ENCODE measurements at places on chromosomes 4 and X.

GRCh38 chr4:182280436-182281111 is 37.4 kb downstream of the TENM3 start:
- no peak for DNase-seq

DNA sequence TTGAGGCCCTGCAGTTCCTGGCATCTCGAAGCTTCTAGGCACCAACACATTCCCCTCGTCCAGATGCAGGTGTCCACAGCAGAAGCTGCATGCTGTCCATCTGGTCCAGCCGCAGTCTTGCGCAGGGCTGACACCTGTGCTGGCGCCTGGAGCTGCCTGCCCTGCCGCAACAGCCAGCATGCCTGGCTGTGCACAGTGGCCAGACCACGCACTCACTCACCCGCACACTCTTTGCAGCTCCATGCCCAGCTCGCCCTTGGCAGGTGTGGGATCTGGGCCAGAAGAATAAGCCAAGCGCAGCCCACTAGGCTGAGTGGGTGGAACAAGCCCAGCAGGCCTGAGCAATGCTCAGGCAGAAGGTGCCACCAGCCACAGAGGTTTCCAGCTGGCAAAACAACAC is 125.6 kb downstream of the PARM1 start:
- DNase-seq: no peak

DNA sequence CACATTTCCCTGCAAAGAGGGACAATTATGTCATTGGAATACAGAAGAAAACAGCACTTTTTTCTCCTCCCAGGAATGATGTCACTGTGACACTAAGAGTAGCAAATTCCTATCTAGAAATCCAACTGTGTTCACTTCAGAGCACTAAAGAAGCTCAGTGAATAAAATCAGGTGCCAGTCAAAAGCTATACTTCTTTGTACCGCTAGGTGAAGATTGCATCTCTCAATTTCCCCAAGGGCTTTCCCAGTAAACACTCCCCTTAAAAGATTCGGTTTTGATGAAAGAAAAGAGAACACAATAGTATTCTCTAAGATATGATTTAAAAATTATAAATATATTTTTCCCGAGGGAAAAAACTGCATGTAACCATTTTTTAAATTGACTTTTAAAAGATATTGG is 104.7 kb upstream of the MID1 start:
- no peak for DNase-seq

DNA sequence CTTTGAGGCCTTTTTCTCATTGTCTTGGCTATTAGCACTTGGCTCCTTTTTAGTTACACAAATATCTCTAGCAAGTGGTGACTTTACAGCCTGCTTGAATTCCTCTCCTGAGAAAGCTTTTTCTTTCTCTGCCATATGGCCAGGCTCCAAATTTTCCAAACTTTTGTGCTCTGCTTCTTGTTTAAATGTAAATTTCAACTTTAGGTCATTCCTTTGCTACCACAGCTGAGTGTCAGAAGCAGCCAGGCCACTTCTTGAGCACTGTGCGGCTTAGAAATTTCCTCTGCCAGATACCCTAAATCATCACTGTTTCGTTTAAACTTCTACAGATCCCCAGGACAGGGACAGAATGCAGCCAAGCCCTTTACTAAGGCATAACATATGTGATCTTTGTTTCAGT is 222.4 kb downstream of the FBXO8 start:
- DNase-seq: no peak

- no peak for DNase-seq
These were observed 437.7 kb upstream of the FRG1 start for GRCh38 chr4:189502841-189503435.

- no peak for DNase-seq
These were observed 31.5 kb downstream of the TEC start for GRCh38 chr4:48237996-48238645.

DNA sequence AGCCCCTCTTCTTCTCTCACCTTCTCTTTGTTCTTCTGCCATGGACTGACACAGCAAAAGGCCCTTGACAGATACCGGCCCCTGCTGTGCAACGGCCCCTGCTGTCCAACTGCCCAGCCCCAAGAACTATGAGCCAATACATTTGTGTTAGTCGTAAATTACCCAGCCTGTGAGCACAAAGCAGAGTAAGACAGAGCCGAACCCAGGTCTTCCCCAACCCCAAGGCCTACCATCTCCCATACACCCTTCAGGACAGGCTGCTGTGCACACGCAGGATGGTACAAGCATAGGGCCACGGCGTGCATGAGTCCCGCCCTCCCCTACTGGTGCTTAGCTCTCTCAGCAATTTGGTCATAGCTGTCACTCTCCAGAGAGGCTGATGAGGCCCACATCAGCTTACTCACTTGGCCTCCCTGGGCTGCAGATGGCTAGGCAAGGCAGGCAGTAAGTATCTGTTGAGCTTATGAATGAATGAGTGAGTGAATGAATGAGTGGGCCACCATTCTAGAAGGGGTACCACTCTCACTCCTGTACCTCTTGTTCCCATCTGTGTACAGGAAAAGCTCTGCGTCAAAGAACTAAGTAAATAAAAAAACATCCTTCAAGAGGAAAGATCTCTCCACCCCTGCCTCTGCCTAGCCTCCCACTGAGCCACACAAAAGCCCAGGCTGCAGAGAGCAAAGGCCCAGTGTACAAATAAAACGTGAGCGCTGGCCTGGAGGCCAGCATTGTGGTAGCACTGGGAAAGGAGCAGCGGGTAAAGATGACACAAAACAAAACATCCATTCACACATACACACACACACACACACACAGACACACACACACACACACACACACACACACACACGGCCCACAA is 13.9 kb downstream of the WDR1 start:
- no peak for DNase-seq

GRCh38 chr4:177393236-177393635 is 49.0 kb downstream of the AGA start:
- DNase-seq: no peak

- no peak for DNase-seq
These were observed 115.1 kb upstream of the PNPLA4 start for GRCh38 chrX:8042304-8042703.

GRCh38 chr4:184763150-184763780 is 29.4 kb upstream of the CENPU start:
- no peak for DNase-seq

DNA sequence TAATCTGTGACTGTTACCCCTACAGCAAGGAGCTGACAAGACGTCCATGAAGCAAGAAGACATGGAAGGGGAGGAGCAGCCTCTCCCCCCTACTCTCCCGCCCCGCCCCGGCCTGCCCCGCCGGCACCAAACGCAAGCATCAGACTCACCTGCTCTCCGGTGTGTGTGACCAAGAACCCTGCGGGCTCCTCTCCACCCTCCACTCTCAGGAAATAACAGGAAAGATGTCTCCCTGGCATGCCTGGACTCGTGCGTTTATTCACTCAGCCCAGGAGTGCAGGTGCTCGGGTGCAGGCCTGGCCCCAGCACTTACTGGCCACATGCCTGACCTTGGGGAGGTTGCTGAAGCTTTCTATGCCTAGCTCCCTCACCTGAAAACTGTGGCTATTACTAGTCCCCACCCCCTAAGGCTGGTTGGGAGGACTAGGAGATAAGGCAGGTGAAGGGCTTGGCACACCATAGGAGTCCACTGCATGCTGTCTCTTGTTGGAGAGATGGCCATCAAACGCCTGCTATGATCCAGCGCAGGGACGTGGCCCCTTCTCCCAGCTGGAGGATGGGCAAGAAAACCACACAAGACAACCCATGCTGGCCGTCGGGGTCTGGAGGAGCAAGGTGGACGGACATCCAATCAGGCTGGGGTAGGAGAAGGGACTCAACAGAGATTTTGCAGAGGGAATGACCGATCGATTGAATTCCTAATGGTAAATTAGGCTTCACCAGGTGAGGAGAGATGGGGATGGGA is 34.9 kb upstream of the CLDN24 start:
- no peak for DNase-seq

DNA sequence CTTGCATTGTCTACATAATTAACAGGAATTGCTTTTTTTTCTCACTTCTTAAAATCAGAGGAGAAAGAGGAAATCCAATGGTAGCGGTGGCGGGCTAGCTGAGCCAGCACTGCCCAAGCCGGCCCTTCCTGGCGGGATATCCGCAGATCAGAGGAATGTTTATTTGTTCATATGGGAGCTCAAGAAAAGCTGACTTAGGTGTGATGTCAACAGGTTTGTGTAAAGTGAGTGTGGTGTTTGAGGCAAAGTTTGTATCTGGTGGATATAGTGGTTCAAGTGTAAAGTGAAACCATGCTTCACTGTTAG is 466 bp upstream of the SLC39A8 start:
- DNase-seq: no peak

GRCh38 chr4:47536966-47537365 is 51.9 kb downstream of the ATP10D start:
- DNase-seq: no peak

GRCh38 chr4:143586080-143586479 is 72.6 kb downstream of the SMARCA5 start:
- no peak for DNase-seq

- no peak for DNase-seq
These were observed 127.0 kb downstream of the IL15 start for GRCh38 chr4:141763374-141763773.
